MG63 (cell line): ENCODE measurements at places on chromosomes 13 and 19. TPM values are rescaled to one million over a fixed set of nuclear protein-coding genes. Genes with fewer than 3 reads are reported as not detected.

Gene BCL2L12
- 3.0 TPM in 1 of 2 replicates, not detected in the other for total RNA-seq

Gene VRK3
- total RNA-seq, result 14.3 and 41.0 TPM in 2 replicates

Gene ZNF439
- total RNA-seq, result 0.40 and 0.64 TPM in 2 replicates

Gene GPR12
- total RNA-seq, result not detected in 2 replicates

Gene PLVAP
- not detected in 2 replicates for total RNA-seq

Gene CEACAM4
- not detected in 2 replicates for total RNA-seq

Gene CD70
- total RNA-seq, result 17.2 and 32.7 TPM in 2 replicates

Gene RAP2A
- total RNA-seq, result 17.4 and 21.3 TPM in 2 replicates

Gene ERICH4
- total RNA-seq, result not detected in 2 replicates

Gene ZSCAN1
- total RNA-seq, result not detected in 2 replicates

Gene PRKACA
- total RNA-seq, result 22.7 and 48.4 TPM in 2 replicates

Gene MYO1F
- not detected in 2 replicates for total RNA-seq

Gene ZNF571
- total RNA-seq, result 3.0 and 13.6 TPM in 2 replicates

Gene UPF3A
- total RNA-seq, result 15.4 and 18.1 TPM in 2 replicates

Gene CCDC159
- total RNA-seq, result 5.4 and 9.0 TPM in 2 replicates

DNA sequence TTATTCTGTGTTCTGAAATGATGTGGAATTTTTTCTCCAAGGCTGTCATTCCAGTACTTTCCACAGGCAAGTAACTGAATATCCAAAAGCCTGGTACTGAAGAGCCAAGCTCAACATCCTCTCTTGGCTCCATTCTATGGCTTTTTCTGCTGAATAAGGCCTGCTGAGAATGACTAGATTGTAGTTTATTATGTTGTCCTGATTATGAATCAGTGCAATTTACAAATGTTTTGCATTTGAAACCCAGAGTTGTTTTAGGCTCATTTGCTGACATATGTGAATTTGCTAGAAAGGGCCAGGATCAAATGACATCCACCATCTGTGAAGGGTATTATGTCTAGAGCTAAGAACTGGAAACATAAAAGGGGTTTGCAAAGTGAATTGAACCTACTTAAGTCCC, 596.6 kb downstream of the KCTD12 start:
- DNase-seq, result no peak

DNA sequence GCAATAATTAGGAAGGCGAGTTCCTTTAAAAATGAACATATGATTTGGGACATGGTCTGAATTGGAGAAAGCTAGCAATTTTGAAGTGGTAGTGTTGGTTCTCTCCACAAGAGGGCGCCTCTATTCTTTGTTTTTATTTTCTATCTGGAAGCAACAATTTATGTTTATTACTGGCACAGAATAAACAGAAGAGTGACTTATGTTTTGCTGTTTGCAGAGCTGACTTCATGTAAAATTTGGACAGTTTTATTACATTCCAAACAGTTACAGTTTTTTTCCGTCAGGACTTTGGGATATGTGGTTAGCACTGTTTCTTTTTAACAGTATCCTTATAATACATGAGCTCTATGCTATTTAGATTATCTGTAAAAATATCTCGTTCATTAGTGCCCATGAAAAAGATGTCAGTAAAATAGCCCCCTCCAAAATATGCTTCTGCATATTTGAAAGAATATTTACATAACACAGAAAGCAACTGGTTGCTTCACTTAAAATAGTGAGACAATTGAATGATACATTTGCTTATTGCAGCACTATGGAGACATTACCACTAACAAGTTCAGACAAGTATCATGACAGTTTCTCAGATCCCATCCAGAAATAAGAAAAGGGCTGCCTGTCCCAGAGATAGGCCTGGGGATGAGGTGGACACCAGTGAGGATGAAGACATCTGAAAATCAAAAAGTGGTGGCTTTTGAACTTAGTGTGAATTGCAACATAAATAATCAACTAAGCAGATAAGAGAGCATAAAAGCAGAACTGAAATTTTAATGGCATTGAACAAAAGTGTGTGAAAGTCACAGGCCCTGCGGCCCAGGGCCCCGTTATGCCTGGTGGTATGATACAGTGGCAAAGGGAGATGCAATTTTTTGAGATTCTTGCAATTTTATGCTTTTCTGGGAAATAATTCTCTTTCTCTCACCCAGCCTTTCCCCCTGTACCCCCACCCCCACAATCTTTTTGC, 32.3 kb upstream of the FGF9 start:
- DNase-seq, result no peak

- DNase-seq, result peak; percentile 33
These were observed 102.6 kb upstream of the MYCBP2 start for GRCh38 chr13:77429320-77430142.

GRCh38 chr13:70714993-70715392, 606.7 kb upstream of the KLHL1 start:
- DNase-seq, result no peak

DNA sequence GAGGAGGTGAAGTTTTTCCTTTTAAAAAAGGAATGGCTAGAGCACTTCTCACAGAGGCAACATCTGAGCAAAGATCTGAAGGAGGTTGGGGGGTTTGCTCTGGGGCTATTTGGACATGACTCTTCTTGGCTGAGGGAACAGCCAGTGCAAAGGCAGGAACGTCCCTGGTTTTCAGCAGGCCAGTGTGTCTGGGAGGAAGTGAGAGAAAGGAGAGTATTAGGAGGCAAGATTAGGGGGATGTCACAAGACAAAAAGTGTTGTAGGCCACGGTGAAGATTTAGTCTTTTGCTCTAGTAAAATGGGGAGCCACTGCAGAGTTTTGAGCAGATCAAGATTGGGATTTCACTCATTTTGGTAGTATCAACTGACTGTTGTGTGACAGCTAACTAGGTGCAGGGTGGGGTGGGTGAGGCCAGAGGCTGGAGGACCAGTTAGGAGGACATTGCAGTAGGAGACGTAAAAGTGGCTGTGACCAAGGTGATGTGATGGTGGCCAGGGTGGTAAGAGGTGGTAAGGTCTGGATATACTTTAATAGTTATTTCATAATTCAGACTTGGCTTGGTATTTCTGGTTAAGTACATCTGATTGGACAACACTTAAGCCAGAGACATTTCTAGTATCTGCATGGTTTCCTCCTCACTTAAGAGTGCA, 40.6 kb downstream of the WDFY2 start:
- DNase-seq, result no peak

- no peak for DNase-seq
These were observed 32.2 kb upstream of the TPT1 start for GRCh38 chr13:45373162-45373547.

- DNase-seq, result peak; percentile 50
These were observed 25.3 kb upstream of the OR10H2 start for GRCh38 chr19:15702534-15702930.

DNA sequence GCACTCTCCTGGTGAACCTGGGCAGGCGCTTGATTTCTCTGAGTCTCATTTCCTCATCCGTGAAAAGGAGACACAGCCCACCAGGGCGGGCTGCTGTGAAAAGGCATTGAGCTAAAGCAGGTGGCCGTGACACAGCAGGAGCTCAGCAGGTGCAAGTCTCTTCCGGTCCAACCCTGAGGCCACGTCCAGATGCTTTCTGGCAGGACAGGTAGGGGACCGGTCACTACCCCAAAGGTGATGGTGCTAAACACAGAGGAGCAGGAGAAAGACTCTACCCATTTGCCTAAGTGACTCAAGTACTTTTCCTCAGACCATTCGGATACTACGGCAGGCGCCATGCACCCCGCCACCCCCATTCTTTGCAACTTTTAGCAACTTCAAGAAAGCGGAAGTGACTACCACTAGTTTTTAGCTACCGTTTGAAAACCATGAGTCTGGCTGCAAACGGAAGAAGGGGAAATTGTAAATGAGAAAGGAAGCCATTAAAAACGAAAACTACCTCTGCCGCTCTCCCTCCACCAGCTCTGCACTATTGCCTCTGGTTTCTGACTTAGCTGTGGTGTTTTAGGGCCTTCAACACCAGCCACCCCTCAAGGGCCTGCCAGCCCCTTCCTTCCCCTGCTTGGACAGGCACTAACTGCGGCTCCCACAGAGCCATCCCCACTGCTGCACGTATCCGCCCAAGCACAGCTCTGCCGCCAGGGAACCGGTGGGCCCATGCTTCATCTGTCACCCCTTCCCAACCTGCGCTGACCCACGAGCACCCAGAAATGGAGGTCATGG, 4.8 kb downstream of the PPP6R1 start:
- no peak for DNase-seq

- no peak for DNase-seq
These were observed 4.0 kb downstream of the ZBTB7A start for GRCh38 chr19:4062419-4063368.

GRCh38 chr13:29810898-29811297, 39.5 kb downstream of the UBL3 start:
- no peak for DNase-seq

GRCh38 chr19:45781214-45782161, 802 bp downstream of the DMPK start:
- peak; percentile 87 for DNase-seq

DNA sequence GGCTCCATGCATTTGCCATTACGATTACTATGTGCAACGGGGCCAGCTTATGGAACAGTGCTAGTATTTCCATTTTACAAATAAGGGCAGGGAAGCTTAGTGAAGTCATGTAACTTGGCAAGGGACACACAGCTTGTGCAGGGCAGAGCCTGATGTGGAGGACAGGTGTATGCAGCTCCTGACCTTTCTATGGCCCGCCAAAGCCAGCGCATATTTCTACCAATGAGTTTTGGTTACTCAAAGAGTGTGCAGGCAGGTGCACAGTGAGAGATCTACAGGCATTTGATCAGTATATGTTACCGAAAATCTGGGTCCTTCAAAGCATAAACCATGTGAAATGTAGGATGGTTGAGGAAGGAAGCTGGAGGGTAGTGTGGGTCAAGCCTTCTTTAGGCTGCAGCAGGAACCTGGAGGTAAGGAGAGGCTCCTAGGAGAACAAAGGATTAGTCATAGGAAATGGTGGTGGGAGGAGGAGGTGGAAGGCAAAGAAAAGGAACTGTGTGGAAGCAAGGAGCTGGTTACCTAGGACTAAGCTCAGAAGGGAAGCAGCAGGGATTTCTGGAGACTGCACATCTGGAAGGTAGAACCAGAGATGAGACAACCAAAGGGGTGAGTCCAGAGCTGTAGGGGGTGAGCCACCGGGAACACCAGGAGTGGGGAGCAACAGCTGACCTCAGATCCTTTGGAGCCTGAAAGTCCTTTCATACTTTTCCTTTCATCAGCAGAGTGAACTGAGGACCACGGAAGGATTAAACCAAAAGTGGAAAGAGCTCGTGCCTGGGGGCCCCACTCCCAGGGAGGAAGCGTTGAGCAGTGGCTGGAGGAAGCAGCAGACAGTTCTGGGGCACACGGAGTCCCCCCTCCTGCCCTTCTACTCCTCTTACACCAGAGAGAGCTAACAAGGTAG, 4.2 kb upstream of the PDX1 start:
- no peak for DNase-seq

DNA sequence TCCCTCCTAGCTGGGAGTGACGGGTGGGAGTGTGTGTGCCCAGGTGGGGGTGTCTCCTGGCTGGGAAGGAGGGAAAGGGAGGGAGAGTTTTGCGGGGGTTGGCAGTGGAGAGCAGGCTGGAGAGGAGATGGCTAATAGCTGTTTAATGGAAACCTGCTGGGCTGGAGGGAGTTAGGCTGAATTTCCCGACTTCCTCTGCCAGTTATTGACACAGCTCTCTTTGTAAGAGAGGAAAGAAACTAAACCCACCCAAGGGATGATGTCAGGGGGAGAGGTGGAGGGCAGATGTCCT, 10.2 kb upstream of the ILF3 start:
- DNase-seq, result no peak

DNA sequence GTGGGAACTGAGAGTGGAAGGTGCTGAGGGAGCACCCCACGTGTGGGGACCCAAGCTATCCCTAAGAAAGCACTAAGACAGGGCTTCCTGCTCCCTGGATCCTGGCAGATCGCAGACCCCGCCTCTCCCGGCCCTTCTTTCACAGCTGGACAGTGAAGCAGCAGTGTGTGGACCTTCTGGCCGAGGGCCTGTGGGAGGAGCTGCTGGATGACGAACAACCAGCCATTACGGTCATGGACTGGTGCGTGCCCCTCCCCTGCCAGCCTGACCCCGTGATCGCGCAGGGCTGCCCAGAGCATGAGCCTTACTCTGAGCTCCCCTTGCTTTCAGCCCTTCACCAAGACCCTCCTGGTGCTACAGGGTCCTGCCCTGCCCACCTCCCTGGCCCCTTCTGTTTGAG, 2.3 kb downstream of the NCCRP1 start:
- peak; percentile 87 for DNase-seq

DNA sequence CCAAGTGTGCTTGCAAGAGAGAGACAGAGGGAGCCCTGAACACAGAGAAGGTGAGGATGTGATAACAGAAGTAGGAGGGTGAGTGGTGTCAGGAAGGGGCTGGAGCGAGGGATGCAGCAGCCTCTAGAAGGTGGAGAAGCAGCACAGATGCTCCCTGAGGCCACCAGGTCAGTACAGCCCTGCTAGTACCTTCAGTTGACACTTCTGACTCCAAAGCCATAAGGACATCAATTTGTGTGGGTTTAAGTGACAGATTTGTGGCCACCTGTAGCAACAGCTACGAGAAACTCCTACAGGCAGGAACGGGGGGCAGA, 6.9 kb downstream of the ERICH4 start:
- no peak for DNase-seq

- DNase-seq, result peak; percentile 39
These were observed 673 bp downstream of the CTU1 start for GRCh38 chr19:51107406-51108065.

- no peak for DNase-seq
These were observed 16.0 kb downstream of the FGF9 start for GRCh38 chr13:21686751-21687391.

DNA sequence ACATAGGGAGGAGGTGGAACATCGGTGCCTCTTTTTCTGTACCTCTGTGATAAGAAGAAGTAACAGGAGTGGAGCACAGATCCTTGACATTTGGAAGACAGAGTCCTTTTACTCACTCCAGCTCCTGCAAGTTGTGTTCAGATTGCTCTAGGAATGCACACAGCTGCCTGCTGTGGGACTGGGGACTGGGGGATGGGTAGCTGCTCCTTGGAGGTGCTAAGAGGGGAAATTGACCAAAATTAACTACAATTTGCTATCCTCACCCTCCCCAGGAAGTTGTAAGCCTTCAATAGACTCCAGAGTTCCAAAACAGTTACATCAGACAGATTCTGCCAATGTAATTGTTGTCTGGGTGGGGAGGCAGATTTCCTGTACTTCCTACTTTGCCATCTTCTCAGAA, 317.9 kb downstream of the MTUS2 start:
- DNase-seq, result no peak

- DNase-seq, result no peak
These were observed 61.9 kb downstream of the KDM4B start for GRCh38 chr19:5030822-5031221.

GRCh38 chr13:86155756-86156155, 356.5 kb upstream of the SLITRK6 start:
- no peak for DNase-seq

GRCh38 chr13:22064854-22065620, 394.2 kb downstream of the FGF9 start:
- no peak for DNase-seq

GRCh38 chr19:42568006-42568405, 26.7 kb downstream of the CEACAM8 start:
- no peak for DNase-seq

- DNase-seq, result no peak
These were observed 1511.0 kb upstream of the SLC10A2 start for GRCh38 chr13:104577071-104577815.

DNA sequence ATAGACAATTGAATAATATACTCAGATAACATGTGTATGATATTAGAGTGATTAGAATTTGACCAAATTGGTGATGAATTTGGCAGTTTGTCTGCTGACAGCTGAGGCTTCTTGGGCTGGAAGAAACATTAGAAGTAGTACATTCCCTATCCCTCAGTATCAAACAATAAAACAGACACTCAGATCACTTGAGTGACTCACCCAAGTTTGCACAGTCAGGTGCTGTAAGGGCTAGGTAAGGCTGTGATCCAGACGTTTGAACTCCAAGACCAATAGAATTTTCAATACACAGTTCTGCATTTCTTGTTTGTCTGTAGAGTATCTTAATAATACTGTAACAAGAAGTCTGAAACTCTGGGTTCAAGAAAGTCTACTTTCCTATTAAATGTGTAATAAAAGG, 223.5 kb downstream of the POSTN start:
- DNase-seq, result no peak
